ENCODE measurements at places on chromosomes 4 and X. TPM values are rescaled to one million over a fixed set of nuclear protein-coding genes. Genes with fewer than 3 reads are reported as not detected.

CSAG1 gene
- not detected for total RNA-seq

PDE5A gene
- 567 TPM for total RNA-seq

NDST3 gene
- total RNA-seq: under 0.01 TPM

RNF175 gene
- total RNA-seq: not detected

SULT1E1 gene
- not detected for total RNA-seq

NALF2 gene
- total RNA-seq: not detected

GPR119 gene
- not detected for total RNA-seq

ARX gene
- not detected for total RNA-seq

CASP6 gene
- 45.0 TPM for total RNA-seq

PALLD gene
- 112 TPM for total RNA-seq

TMEM154 gene
- total RNA-seq: 0.18 TPM

NLGN4X gene
- total RNA-seq: not detected

TMPRSS11E gene
- not detected for total RNA-seq

CCNA2 gene
- 59.7 TPM for total RNA-seq

OTC gene
- total RNA-seq: not detected

PRDM8 gene
- total RNA-seq: 5.7 TPM

HELT gene
- total RNA-seq: not detected

SH3RF1 gene
- total RNA-seq: 29.8 TPM

TRO gene
- total RNA-seq: 25.8 TPM

USP51 gene
- total RNA-seq: 1.1 TPM

CT45A5 gene
- total RNA-seq: not detected

JCHAIN gene
- 0.83 TPM for total RNA-seq

QDPR gene
- 10.4 TPM for total RNA-seq

NEUROG2 gene
- not detected for total RNA-seq

PABPC1L2A gene
- total RNA-seq: not detected

CXCL8 gene
- 3.3 TPM for total RNA-seq

LINC00632 gene
- 6.4 TPM for total RNA-seq

SHROOM4 gene
- total RNA-seq: 2.2 TPM

PPP2R2C gene
- total RNA-seq: not detected

RCHY1 gene
- total RNA-seq: 22.4 TPM

BMX gene
- total RNA-seq: not detected

APELA gene
- total RNA-seq: not detected

DCLK2 gene
- total RNA-seq: 11.3 TPM

ADH1B gene
- 0.36 TPM for total RNA-seq

RAI2 gene
- total RNA-seq: not detected

COX7B2 gene
- not detected for total RNA-seq

STAP1 gene
- total RNA-seq: not detected

HTR2C gene
- total RNA-seq: not detected

ATOH1 gene
- not detected for total RNA-seq

AIFM1 gene
- total RNA-seq: 22.0 TPM

CT47B1 gene
- not detected for total RNA-seq

PAGE1 gene
- total RNA-seq: not detected

XAGE1A gene
- not detected for total RNA-seq

SORCS2 gene
- 0.36 TPM for total RNA-seq

BGN gene
- total RNA-seq: 11.3 TPM

ABLIM2 gene
- total RNA-seq: under 0.01 TPM

MAP9 gene
- total RNA-seq: 6.6 TPM

PRR32 gene
- not detected for total RNA-seq

POU4F2 gene
- total RNA-seq: not detected

SCRG1 gene
- total RNA-seq: under 0.01 TPM

OR13H1 gene
- not detected for total RNA-seq

CSAG2 gene
- total RNA-seq: not detected

TMPRSS11A gene
- not detected for total RNA-seq

RBMXL3 gene
- total RNA-seq: not detected

Data from IMR-90 (cell line).